GM23248 (cell line): ENCODE measurements at places on chromosomes 1 and 21. TPM values are rescaled to one million over a fixed set of nuclear protein-coding genes. Genes with fewer than 3 reads are reported as not detected.

The MDM4 gene
- 12.6 and 17.2 TPM in 2 replicates for total RNA-seq

The KRTAP19-3 gene
- not detected in 2 replicates for total RNA-seq

The TATDN3 gene
- 12.4 and 14.8 TPM in 2 replicates for total RNA-seq

The TPTE gene
- total RNA-seq = not detected in 2 replicates

The RGS18 gene
- not detected in 2 replicates for total RNA-seq

The ACTN2 gene
- not detected in 2 replicates for total RNA-seq

The OSCP1 gene
- 6.6 and 6.9 TPM in 2 replicates for total RNA-seq

The ATP1A1 gene
- total RNA-seq = 50.2 and 66.4 TPM in 2 replicates
